ENCODE measurements at places on chromosomes 11 and 22. TPM values are rescaled to one million over a fixed set of nuclear protein-coding genes. Genes with fewer than 3 reads are reported as not detected.

The PAMR1 gene
- total RNA-seq = 7.6 TPM

The TMEM45B gene
- 86.0 TPM for total RNA-seq

The USP35 gene
- total RNA-seq = 10.4 TPM

The C11orf16 gene
- total RNA-seq = not detected

The KRTAP5-8 gene
- total RNA-seq = not detected

The QSER1 gene
- 26.9 TPM for total RNA-seq

The XNDC1N gene
- total RNA-seq = 11.6 TPM

The ARVCF gene
- total RNA-seq = 44.3 TPM
